ENCODE measurements at places on chromosomes 7 and 10.

DNA sequence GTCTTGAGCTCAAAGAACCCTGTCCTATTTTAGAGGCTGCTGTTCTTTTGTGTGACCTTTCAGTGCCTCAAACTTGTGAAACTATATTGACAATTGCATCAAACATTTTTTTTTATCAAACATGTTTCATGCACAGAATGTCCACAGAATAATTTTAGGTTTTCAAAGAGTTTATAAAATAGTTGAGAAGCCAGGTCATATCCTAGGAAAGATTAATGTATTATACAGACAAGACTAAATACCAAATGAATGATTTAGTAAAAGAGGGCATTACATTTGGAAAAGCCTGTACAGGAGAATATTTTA, 67.0 kb downstream of the CDK6 start:
- DNase-seq: no peak

GRCh38 chr7:103918631-103919271, 70.7 kb downstream of the RELN start:
- no peak for DNase-seq

DNA sequence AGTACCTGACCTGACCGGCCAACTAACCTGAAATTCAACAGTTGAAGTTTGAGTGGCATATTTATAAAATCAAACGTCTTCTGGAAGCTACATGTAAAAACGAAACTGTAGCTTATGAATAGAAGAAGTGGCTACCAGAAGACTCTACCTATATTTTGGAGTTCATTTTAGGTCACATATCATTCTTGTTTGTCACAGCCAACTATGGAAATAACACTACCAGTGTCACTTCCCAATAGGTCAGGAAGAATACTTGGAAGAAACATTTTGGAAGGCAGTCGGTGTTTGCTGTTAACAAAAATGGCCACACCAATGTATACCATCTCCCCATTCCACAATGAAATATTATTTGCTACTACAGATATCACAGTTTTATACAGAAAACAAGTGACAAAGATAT, 12.6 kb downstream of the TWIST1 start:
- no peak for DNase-seq

DNA sequence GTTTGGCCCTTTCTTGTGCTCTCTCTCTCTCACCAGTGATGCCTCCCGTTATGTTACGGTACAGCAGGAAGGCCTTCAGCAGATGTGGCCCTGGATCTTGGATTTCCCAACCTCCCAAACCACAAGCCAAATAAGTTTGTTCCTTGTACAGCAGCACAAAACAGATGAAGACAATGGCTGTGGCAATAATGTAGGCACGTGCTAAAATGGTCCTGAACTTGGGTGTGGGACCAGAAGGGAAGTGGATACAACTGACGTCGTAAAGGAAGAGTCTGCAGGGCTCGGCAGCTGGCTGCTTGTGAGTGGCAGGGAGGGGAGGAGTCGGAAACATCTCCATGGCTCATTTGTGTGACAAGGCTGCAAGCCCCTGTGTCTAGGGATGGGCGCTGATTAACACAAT, 26.8 kb downstream of the PROSER2 start:
- no peak for DNase-seq

DNA sequence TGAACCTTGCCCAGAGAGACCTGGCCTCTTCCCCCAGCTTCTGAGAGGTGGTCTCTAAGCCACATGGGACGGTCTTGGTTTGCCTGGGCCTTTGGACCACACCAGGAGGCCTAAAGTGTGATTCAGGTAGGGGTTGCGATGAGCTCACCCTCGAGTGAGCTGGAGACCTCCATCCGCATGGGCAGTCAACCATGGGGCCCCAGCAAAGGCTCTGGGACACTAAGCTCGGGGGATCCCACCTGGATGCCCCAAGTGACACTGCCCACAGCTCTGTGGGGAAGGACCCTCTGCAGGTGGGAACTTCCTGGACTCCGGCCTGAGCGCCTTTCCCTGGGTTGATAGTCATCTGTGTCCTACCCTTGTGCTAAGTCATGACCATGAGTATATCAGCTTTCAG, 57.1 kb upstream of the FAM20C start:
- no peak for DNase-seq

- peak; percentile 90 for DNase-seq
Observed at GRCh38 chr7:28354601-28355402, 57.5 kb upstream of the CREB5 start.

- DNase-seq: no peak
Observed at GRCh38 chr7:56290548-56290947, 174.3 kb upstream of the NUPR2 start.

DNA sequence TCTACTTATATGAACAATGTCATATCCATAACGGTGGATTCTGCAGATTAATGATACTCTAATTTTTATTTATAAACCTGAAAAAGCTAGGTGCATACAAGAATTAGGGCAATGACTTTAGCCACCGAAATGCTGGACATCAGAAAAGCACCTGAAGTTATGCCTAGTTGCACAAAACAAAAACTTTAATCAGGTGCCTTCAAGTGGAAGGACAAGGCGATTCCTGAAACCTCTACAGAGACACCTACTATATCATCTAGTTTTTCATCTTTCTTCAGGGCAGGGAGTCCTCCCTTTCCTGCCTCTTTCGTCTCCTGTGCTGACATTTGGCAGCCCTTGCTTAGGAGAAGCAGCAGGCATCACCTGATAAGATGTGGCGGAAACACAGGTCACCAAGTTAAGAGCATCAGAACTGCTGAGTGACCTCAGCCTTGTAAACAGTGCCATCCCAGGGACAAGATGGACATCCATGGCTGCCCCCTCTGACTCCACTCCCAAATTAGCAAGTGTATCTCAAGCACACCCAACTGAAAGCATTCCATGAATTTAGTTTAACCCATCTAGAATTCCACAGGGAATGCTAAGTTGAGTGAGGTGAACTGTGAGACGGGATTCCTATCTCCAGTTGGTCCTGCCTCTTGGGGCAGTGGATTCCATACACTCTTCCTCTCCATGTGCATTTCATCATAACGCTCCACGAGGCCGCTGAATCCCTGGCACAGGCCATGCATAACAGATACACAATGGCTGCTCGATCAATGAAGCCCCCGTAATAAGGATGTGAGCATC, 5.8 kb downstream of the ITPRIP start:
- DNase-seq: no peak

- DNase-seq: no peak
Observed at GRCh38 chr7:45256775-45257174, 99.2 kb downstream of the RAMP3 start.

DNA sequence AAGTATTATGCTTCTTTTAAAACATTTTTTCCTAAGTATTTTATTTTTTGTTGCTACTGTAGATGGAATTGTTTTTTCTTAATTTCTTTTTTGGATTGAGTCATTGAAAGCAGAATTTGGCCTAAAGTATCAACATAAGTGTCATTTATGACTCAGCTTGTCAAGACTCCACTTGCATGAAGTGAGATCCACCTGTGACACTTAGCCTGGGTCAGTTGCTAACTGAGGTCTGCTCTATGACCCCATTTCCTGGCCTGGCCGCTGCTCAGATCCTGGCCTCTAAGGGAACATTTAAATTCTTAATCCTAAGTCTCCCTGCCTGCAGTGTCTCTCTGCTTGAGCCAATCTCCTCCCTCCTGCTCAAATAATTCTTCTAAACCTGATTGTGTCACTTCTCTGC, 35.5 kb downstream of the TMEM270 start:
- no peak for DNase-seq

GRCh38 chr7:130850956-130851355, 116.9 kb upstream of the KLF14 start:
- DNase-seq: no peak

DNA sequence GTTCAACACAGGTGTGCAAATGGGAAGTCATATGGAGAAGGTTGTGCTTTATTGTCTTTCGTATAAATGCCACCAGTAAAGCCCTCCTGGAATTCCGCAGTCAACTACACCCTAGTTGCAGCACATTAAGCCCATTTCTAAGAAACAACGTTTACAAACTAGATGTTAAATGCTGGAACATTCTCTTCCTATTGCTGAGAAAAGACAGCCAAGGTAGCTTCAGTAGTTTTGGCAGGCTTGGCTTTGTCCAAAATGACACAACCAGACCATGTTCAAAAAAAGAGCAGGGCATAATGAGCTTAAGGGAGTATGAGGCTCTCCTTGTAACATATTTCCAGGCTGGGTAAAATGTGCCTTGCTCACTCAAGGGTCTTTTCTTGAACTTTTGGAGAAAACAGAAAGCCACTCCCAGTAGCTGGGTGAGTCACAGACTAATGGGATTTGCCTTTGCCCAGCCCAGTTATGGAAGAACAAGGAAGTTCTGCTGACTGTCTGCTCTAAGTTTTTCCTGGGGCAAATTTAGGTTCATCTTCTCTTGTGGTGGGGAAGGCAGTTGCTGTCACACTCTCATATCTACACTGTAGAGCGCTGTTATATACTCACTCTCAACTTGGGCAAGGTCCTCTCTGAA, 238.7 kb downstream of the PLXNA4 start:
- no peak for DNase-seq

GRCh38 chr10:14820775-14821154, 17.1 kb downstream of the CDNF start:
- no peak for DNase-seq

DNA sequence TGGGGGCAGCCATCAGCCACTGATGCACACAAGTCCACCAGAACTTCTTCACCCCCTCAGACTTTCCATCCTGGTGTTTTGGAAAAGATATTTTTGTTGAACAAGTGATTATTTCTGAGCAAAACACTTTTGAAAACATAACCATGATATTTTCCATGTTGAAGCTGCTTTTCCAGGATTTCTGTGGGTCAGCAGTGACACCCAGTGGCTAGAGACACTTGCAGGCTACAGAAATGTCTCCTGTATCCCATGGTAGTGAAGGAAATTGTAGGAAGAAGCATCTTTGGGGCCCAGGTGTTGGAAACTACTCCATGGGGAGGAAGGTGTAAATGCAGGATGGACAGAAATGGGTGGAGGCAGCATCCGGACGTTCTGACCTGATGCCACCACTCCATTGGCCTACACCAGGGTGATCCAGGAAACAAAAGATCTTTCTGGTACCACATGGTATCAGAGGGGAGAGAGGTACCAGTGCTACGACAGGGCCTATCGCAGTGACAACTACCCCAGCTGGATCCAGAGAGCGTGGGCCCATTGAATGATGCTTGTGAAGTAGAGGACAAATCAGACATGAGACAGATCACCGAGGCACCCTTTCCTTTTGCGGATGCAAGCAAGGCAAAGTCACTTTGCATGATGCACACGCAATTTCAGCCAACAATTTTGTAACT, 111.7 kb upstream of the COBL start:
- no peak for DNase-seq

DNA sequence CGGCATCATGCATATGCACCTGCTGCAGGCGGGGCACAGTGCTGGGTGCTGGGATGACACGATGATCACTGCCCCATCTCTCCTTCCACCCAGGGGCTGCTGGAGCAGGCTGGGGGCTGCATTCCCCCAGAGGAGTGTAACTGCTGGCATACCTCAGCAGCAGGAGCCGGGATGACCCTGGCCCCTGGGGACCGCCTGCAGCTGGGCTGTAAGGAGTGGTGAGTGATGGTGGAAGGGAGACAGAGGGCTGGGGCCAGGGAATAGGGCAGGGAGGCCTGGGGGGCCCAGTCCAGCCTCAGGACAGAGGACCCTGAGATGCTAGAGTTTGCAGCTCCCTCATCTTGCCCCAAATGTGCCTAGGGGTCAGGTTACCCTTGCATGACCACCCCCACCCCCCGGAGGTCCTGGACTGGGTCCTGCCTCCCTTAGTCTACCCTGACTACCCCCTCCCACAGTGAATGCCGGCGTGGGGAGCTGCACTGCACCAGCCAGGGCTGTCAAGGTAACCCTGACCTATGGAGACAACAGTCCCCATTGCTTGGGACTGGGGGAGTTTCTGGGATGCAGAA, 14.5 kb upstream of the ZNF862 start:
- no peak for DNase-seq

- DNase-seq: no peak
Observed at GRCh38 chr7:54846273-54846672, 87.3 kb upstream of the SEC61G start.

DNA sequence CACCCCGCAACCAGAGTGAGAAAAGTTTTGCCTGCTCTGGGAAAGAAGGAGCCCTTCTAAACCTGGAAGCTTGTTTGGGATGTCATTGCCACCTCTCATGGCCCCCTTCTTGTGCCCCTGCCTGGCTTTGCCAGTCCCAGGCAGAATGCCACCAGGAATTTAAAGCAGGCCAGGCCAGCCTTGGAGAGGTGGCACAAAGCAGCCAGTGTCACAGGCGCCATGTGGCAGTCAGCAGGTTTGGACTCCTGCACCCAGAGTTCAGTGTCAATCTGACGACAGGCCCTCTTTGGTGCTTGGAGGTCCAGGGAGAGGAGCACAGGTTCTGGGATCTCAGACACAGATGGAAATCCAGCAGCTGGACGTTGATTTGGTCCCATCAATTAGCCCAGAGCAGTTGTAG, 12.7 kb downstream of the HK1 start:
- no peak for DNase-seq

DNA sequence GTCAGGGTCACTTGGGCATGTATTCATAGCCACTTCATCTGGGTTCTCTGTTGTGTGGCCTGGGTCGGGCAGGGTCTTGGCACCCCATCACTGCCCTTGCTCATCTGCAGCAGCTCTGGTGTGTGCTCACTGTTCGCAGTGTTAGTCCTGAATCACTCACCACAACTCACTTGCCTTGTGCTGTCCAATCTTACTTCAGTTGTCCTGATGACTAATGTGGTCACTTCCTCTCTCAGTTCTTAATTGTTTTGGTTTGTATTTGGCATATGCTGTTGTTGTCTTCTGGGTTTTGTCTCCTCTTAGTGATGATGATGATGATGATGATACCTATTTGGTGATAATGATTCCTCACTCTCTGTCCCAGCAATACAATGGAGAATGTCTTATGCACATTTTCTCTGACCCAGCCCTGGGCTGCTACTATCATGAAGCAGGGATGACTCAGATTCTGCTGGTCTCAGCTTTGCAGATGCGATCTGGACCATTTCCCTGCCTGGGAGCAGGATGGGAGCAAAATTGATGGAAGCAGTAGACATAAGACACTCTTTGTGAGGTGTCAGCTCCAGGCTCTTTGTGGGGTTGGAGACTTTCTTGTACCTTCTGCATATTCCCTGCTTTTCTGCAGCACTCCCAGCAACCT, 17.0 kb downstream of the ADRA2A start:
- DNase-seq: no peak

DNA sequence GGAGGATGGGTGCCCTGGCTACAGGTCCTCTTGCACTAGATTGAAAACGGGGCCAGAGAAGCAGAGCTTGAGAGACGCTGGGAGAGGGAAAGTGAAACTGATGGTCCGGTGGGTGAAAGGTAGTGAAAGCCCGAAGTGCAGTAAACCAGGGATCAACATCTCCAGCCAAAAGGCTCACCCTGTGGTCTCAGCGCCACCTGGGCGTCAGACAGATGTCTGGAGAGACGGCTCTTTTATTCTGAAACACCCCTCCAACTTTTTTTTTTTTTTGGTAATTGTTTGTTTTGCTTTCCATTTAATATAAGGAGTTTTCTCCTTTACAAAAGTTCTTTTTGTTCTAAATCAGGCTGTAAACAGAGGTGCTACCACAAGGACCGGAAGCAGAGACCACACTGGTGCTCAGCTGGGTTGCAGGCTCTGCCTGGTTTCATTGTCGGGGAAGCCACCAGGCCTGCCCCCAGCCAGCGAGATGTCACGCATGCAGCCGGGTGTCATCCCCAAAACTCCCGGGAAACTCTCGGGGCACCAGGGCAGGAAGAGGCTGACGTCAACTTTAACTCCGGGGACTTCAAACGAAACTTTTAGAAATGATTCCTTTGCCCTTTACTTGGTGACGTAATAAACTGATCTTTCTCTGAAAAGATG, 11.2 kb downstream of the IL2RA start:
- no peak for DNase-seq

Data from renal pelvis (tissue), 12 donors.